ENCODE measurements at places on chromosomes 13 and 19.

GRCh38 chr19:42095814-42096230 lies 19.9 kb downstream of the ZNF574 start:
- no peak for DNase-seq

DNA sequence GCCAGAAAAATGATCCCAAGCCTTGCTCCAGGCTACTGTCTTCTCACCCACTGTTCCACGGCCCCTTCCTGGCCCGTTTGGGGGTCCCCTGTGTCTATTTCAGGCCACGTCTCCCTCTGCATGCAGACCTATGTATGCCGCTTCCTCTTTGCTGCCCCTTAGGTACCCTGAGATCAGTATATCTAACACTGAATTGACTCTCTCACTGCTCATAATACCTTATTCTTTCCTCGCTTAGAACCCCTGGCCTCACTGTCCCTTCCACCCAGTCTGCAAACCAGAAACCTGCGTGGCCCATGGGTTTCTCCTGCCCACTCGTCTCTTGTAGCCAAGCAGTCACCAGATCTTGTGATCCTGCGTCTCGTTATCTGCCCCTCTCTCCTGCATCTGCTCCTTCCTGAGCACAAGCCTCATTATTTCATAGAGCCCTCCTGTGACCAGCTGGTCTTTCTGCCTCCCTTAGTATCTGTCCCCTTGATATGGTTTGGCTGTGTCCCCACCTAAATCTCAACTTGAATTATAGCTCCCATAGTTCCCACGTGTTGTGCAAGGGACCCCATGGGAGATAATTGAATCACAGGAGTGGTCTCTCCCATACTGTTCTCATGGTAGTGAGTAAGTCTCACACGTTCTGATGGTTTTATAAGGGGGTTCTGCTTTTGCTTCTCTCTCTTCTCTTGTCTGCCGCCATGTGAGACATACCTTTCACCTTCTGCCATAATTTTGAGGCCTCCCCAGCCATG lies 109.0 kb upstream of the RNF113B start:
- peak; percentile 28 for DNase-seq

DNA sequence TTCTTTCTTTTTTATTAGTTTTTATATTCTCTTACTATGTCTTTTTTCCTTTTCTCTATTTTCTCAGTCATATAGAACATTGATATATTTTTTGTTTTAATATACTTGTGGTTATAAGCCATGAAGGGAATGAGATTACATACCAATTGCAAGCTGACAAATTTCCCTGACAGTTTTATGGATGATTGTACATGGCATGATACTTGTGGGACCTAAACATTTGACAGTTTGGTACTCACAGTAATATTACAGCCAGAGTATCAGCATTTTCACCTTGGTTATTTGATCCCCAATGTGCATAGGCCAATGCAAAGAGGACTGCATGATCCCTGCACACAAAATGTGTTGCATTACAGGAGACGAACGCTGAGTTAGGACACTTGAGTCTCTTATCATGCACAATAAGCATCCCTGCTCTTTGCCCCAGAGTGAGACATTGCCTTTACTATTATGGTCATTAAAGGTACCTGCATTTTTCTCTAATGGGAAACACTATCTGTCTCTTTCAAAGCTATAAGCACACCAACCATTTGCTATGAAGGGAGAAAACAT lies 713.4 kb upstream of the PCDH20 start:
- no peak for DNase-seq

- peak; percentile 70 for DNase-seq
These were observed 8.5 kb downstream of the PLEKHJ1 start for GRCh38 chr19:2227415-2228156.

- DNase-seq = no peak
These were observed 297.0 kb upstream of the EDNRB start for GRCh38 chr13:78215458-78216108.

- peak; percentile 31 for DNase-seq
These were observed 11.6 kb upstream of the GPR18 start for GRCh38 chr13:99269627-99270241.

- no peak for DNase-seq
These were observed 1.6 kb upstream of the BEST2 start for GRCh38 chr19:12749938-12750521.

DNA sequence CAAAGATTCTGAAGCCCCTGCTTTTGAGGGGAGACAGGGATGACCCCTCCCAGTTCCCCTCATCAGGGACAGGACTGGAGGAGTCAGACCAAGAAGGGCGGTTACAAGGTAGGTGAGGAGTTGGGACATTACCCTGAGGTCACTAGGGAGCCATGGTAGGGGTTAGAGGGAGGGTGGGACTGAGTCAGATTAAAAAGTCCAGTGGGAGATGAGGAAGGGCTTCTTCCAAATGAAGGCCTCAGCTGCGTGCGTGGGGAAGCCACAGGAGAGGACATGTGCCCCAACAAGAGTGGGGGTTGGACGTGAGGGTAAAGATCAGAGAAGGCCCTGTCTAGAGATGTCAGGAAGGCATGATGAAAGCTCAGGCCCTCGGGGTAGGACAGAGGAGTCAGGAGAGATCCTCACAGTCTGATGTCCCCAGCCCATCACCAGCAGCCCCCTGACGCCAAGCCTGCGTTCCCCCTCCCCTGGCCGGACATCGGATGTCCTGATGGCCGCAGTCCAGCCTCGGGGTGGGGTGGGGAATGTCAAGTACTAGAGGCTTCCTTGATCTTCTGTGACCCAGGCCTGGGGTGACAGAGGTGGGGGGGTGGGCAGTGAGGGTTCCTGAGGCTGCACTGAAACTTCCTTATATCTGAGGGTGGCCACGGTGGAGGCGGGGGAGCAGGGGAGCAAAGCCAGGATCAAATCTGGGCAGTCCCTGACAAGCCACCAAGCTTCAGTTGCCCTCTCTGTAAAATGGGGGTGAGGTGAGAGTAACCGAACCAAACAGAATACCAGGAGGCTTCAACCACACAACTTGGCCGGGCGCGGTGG lies 6.5 kb upstream of the MFSD12 start:
- no peak for DNase-seq

DNA sequence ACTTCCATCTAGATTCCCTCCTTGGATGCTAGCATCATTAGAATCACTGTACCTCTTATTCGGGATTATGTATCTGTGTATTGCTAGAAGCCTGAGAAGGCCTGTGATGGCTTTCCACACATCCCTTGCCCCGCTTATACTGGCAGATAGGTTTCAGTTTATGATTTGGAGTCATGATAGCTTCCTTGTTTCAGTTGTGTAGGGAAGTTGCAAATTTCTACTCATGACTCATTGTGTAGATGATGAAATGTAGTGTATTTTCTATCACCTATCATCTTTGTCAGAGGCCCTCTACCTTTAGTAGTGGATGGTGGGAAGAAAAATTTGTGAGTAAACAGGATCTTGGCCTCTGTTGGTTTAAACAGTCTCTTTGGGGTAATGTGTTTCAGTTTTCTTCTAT lies 165.2 kb downstream of the GGACT start:
- DNase-seq = no peak

DNA sequence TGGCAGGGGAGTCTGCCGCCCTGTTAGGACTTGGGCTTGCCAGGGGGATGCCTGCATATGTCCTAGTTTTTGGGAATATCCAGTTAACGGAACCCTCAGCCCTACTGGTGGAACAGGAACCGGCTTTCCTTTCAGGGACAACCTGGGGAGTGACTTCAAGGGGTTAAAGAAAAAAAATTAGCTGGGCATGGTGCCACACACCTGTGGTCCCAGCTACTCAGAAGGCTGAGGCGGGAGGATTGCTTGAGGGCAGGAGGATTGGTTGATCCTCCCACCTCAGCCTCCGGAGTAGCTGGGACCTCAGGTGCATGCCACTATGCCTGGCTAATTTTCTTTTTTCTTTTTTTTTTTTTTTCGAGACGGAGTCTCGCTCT lies 22.5 kb downstream of the LDLR start:
- no peak for DNase-seq

- DNase-seq = no peak
These were observed 21.0 kb downstream of the SMIM24 start for GRCh38 chr19:3459089-3459881.

GRCh38 chr13:38752686-38753085 lies 65.8 kb downstream of the FREM2 start:
- DNase-seq = no peak

DNA sequence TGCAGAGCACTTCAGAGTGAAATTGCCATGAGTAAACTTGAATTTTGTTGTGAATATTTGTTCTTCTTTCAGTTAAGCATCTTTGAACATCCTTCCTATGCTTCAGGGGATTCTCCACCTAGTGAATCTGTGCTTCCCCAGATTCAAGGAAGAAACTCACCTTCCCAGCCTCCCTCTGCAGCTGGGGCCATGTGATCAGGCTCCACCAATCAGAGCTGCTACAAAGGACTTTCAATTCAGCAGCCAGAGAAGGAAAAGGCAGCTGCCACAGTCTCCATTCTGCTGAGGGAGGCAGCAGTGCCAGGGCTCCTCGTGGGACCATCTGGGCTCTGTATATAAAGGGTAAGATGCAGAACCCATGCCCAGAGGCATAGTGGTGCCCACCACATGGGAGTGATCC lies 89.7 kb upstream of the SIAH3 start:
- DNase-seq = no peak

DNA sequence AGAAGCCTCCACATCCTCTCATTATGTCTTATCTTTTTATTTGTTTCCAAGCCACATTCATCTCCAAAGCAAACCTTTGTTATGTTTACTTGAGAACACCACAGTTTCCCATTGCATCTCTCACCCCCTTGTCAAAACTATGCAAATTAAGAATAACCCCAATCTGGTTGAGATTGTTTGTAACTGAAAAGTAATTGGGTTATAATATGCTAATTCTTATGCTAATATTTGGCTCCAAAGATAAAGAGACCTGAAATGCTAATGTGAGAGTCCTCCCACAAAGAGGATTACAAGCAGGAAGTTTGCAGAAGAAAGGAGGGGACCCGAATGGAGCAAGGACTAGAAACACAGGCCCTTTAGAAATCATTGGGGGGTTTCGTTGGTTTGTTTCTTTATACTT lies 92.9 kb upstream of the UBL3 start:
- no peak for DNase-seq

DNA sequence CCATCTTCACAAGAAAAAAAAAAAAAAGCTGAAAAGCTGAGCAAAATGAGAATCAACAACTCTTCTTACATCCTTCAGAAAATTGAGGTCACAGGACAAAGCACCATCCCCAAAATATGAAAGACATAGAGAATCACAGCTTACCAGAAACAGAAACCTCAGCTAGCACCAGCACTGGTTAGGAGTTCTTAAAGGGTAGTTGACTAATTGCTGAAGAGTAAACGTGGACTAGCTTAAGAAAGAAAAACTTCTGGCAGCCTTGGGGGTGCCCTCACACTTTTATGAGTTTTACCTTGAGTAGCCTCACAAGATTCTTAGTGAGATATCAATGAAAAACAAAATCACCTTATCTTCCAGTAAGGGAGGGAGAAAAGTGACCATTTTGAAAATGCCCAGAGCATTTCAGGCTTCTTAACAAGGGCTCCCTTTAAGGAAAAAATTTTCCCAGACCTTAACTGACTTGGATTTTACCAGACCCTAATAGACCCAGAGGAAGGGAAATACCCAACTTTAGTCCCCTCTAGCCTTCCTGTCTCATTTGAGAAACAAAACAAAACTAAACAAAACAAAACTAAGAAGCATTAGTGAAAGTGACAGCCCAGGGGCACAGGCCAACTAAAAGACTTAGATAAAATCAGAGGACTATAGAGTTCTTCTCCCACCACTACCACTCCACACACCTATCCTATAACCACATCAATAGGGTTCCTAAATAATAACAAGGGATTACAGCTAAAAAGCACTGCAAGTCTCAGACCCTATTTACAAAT lies 888.6 kb downstream of the DIAPH3 start:
- DNase-seq = no peak

DNA sequence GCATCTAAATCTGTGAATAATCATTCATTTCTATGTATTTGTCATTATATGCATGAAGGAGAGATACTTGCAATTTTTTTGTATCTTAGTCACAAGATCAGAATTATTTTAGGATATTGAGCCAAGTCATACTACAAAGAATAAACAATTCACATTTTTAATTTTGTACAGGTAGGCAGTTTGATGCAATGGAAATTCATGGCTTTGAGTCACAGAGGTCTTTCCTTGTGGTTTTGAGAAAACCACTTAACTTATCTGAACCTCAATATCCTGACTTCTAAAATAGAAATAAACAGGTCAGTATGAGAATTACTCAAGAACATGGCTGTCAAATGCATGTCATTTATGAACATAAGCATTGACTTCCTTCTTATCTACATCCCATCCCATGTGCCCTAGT lies 221.4 kb upstream of the SLC10A2 start:
- DNase-seq = no peak

- DNase-seq = no peak
These were observed 843 bp downstream of the MEX3D start for GRCh38 chr19:1567116-1567847.

DNA sequence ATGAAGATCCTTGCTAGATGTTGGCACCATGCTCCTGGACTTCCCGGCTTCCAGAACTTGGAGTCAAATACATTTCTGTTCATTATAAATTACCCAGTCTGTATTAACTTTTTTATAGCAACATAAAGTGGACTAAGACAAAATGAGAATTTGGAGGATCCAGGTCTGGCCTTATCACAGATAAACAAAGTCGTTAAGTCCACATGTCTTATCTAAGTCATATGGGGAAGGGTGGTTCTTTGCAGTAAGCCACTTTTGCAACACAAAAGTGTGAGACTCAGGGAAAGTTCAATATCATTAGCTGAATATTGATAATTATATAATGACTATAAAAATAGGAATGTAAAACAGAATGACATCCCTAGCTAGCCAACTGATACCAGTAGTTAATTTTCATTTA lies 91.6 kb upstream of the SIAH3 start:
- DNase-seq = no peak

- DNase-seq = no peak
These were observed 16.3 kb upstream of the PARP4 start for GRCh38 chr13:24528816-24529398.

DNA sequence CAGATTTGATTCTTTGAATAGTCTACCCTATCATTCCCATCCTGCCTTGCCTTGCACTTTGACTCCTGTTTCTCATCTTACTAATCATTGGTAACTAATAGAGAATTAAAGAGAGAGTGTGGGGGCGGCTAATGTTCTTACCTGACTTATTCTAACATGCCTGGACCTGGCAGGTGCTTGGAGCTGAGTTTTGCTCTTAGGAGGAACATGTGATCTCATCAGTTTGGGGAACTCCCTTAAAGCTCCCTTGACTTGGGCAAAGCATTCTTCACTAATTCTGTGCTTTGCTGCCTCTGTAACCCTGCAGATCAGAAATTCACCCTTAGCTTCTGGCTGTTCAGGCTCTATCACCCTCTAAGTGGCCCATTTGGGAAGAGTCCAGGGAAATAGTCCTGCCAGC lies 861.1 kb downstream of the GPC5 start:
- no peak for DNase-seq

GRCh38 chr13:107461751-107462150 lies 753.6 kb downstream of the LIG4 start:
- no peak for DNase-seq

GRCh38 chr13:20404488-20405222 lies 121.0 kb downstream of the CRYL1 start:
- DNase-seq = no peak
